Left renal pelvis (tissue), 4 donors: ENCODE measurements at places on chromosomes 6 and 20. TPM values are rescaled to one million over a fixed set of nuclear protein-coding genes. Genes with fewer than 3 reads are reported as not detected.

DNA sequence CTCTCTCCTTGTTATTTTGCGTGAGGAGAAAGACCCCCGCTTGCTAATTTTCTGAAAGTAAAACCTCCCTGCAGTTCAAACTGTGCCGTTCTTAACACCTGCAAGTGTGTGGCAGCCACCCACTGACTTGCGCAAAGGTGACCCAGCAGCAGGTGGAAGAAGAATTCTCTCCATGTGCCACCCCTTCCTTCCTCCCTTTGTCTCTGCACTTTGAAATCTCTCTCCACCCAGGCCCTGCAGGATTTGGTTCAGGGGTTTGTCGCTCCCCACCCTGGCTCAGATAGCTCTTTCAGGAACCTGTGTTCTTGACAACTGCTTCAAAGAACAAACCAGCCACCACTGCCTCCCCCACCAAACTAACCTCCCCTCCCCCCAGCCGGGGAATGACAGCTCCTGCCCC, 41.4 kb downstream of the ZNF831 start:
- no peak for DNase-seq

- DNase-seq: no peak
Measured at GRCh38 chr6:4157506-4157905, 22.1 kb upstream of the ECI2 start.

- peak; percentile 54 for DNase-seq
Measured at GRCh38 chr6:17584241-17584803, 15.8 kb upstream of the FAM8A1 start.

GRCh38 chr20:13684566-13685222, 46.0 kb upstream of the TASP1 start:
- DNase-seq: no peak

DNA sequence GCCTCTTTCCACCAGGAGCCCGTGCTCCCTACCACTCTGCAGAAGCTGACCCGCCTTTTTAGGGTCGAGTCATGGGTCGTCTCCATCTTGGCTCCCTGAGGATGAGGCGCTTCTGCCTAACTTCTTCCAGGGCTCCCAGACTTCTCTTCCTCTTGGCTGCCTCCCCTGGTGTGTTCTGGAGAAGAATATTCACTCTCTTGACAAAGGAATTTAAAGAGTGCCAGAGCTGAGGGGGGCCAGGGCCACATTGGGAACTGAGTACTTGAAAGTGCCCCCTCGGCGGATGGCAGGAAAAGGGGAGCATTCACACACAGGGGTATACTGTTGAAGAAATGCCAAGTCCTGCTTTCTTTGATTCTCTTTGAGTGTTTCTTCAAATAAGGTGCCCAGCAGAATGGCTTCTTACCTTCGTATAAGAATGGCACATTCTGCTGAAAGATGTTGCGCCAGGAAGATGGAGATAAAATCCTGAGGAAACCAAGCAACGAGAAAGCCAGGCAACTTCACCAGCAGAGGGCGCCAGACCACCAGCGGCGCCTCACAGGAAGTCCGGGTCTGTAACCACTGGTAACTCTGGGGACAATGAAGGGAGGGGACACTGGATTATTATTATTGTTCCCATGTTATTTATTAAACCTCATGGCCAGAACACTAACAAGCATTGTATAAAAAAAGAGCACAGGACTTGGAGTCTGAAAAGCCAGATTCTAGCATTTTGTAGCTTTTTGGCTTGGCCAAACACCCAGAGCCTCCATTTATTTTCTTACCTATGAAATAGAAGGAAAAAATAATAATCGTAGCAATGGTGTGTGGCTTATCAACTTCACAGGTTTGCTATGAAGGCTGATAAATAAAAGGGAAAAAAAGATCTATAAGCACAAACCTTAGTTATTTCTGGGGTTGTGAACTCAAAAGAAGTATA, 176.7 kb downstream of the HACE1 start:
- DNase-seq: no peak

- no peak for DNase-seq
Measured at GRCh38 chr20:45341939-45342854, 6.0 kb downstream of the SDC4 start.

DNA sequence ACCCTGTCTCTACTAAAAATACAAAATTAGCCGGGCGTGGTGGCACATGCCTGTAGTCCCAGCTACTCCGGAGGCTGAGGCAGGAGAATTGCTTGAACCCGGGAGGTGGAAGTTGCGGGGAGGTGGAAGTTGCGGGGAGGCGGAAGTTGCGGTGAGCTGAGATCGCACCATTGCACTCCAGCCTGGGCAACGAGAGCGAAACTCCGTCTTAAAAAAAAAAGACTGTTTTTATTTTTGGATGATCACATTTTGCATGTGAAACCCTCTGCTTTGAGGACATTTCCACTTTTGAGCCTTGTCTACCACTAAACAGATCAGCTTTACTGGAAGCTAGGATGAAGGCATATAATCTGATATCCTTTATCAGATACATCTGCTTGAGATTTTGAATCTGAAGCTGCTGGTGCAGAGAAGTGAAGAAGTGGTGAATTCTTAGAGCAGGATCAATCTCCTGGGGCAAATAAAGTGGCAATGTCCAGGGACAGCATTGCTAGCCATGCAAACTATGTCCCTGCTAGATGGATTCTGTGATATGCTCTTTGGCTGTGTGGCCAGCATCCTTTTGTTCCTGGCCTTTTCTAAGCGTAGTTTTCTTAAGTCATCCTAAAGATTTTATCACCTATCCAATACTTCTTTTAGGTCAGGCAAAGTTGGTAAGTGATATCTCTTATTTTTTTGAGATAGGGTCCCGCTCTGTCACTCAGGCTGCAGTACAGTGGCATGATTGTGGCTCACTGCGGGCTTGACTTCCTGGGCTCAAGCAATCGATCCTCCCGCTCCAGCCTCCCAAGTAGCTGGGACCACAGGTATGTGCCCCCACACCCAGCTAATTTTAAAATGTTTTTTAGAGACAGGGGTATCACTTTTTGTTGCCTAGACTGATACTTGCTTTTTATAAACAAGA, 23.3 kb downstream of the RBL1 start:
- no peak for DNase-seq

DNA sequence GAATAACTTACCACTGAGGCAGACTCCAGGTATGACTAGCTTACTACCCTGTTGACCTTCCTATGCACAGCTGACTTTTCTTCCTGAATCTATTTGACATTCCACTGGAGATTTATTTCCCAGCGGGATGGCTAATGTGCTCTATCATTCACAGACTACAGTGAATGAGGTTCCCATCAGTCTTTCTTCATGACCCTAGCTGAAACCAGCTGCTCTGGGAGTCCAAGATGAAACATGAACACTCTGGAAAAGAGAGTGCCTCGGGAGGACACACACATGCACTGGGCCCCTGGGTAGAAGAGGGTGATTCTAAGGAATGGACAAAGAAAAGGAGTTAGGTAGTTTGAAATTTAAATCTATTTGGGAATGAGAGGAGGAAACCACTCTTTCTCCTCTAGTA, 82.6 kb upstream of the DST start:
- no peak for DNase-seq

GRCh38 chr6:94133106-94133505, 713.7 kb upstream of the EPHA7 start:
- DNase-seq: no peak

DNA sequence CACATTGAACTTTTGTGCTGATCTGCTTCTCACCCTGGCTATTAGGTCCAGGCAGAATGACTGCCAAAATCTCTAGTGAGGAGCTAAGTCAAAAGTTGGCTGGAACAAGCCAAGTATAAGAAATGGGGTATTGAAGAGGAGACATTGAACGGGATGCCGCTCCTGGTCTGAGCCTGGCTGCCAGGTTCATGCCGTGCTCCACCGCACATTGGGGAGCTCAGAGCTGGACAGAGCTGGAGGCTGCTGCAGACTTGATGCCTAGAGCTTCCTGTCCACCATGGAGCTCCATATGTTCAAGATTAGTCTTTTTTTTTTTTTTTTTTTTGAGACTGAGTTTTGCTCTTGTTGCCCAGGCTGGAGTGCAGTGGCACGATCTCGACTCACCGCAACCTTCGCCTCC, 4.1 kb upstream of the IFT52 start:
- DNase-seq: no peak

- DNase-seq: no peak
Measured at GRCh38 chr6:41896281-41896680, 1.1 kb upstream of the USP49 start.

DNA sequence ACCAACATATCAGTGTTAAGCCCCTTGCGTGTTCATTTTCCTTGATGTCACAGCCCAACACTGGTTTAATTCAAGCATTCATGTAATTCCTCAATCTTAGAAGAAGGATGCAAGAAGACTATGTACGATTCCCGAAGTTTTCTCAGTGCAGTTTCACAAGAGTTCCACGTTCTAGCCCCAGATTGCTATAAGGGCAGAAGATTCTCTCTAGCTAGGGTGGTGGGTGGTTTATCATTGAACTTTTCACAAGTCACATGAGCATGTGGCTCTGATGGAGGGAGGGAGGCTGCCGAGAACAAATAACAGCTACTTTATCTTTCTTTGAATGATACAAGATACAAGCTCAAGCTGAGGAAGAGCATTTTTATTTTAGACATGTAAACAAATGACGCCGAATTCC, 71.9 kb upstream of the NHSL1 start:
- no peak for DNase-seq

- DNase-seq: no peak
Measured at GRCh38 chr6:126913651-126914050, 204.8 kb upstream of the RSPO3 start.

- DNase-seq: no peak
Measured at GRCh38 chr6:39369987-39370386, 47.5 kb upstream of the KCNK16 start.

Gene TMEM200A
- 19.9 TPM for polyA plus RNA-seq

Gene DEFB113
- polyA plus RNA-seq: not detected

Gene GPLD1
- polyA plus RNA-seq: 4.4 TPM
